Left forelimb (tissue), 1 donor: ENCODE measurements at places on chromosomes 2 and 18.

- no peak for DNase-seq
These were observed 27.7 kb downstream of the SNORC start for GRCh38 chr2:232897598-232898408.

DNA sequence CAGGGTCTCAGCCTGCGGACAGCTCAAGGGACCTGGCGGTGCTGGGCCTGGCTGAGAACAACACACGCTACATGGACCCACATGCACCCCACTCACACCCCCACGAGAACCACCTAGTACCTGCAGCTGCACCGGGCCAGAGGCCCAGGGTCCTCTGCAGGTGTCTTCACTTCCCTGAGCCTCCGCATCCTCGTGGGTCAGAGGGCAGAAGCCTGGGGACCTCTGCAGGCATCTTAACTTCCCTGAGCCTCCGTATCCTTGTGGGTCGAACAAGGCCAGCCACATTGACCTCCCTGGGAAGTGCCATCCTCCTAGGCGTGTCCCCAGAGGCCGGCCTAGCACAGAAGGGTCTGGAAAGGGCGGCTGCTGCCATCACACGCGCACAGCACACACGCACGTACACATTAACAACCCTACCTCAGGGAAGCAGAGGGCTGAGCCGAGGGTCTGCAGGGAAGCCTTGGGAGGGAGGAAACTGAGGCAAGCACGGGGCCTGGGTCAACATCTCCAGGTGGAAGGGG is 62.5 kb upstream of the HPCAL1 start:
- no peak for DNase-seq

GRCh38 chr18:46416706-46417638 is 240.0 kb downstream of the LOXHD1 start:
- DNase-seq, result no peak

GRCh38 chr2:101041413-101041812 is 39.3 kb downstream of the RPL31 start:
- no peak for DNase-seq

GRCh38 chr2:10413503-10413902 is 34.6 kb downstream of the ODC1 start:
- no peak for DNase-seq
